ENCODE measurements at places on chromosomes 1 and 21. TPM values are rescaled to one million over a fixed set of nuclear protein-coding genes. Genes with fewer than 3 reads are reported as not detected.

The DNAI4 gene
- total RNA-seq = 12.7 TPM

The CD5L gene
- total RNA-seq = not detected

The UBASH3A gene
- total RNA-seq = not detected

The CZIB gene
- total RNA-seq = 63.7 TPM

The IGSF3 gene
- total RNA-seq = under 0.01 TPM

The E2F2 gene
- total RNA-seq = 0.29 TPM

The ZBTB8B gene
- under 0.01 TPM for total RNA-seq

The SYNC gene
- 129 TPM for total RNA-seq

The SYDE2 gene
- 13.8 TPM for total RNA-seq

The ZMPSTE24 gene
- 77.2 TPM for total RNA-seq

The TEDDM1 gene
- total RNA-seq = not detected

The KIAA1614 gene
- 12.7 TPM for total RNA-seq

The RGS8 gene
- total RNA-seq = not detected

The HYI gene
- total RNA-seq = 24.5 TPM

The GJB3 gene
- not detected for total RNA-seq

The LPAR3 gene
- 0.29 TPM for total RNA-seq

The SMAP2 gene
- 20.3 TPM for total RNA-seq

The ARID1A gene
- total RNA-seq = 23.6 TPM

The OR6N2 gene
- not detected for total RNA-seq

The DYNLT4 gene
- 0.36 TPM for total RNA-seq

The ITLN2 gene
- not detected for total RNA-seq

The SRSF10 gene
- 80.7 TPM for total RNA-seq

The SYT6 gene
- 0.29 TPM for total RNA-seq

The GSTM2 gene
- 14.8 TPM for total RNA-seq

The TP73 gene
- total RNA-seq = not detected

The CNR2 gene
- total RNA-seq = not detected

The TMEM201 gene
- 6.2 TPM for total RNA-seq

The HTR6 gene
- total RNA-seq = not detected

The AADACL4 gene
- not detected for total RNA-seq

The S100A7A gene
- total RNA-seq = not detected

The FBLIM1 gene
- 108 TPM for total RNA-seq

Measured in osteoblast (primary cell).